CD4-positive, alpha-beta T cell treated with Interleukin-4 for 4 hours (primary cell): ENCODE measurements at places on chromosomes 3 and 15.
A peak's percentile ranks its signal among the peaks of the same experiment; 100 is the strongest.

- no peak for DNase-seq
Measured at GRCh38 chr3:18127174-18127858, 297.8 kb downstream of the SATB1 start.

GRCh38 chr3:26118165-26118564, 328.3 kb downstream of the OXSM start:
- no peak for DNase-seq

GRCh38 chr3:47225310-47225906, 57.2 kb downstream of the KIF9 start:
- DNase-seq = peak; percentile 6

DNA sequence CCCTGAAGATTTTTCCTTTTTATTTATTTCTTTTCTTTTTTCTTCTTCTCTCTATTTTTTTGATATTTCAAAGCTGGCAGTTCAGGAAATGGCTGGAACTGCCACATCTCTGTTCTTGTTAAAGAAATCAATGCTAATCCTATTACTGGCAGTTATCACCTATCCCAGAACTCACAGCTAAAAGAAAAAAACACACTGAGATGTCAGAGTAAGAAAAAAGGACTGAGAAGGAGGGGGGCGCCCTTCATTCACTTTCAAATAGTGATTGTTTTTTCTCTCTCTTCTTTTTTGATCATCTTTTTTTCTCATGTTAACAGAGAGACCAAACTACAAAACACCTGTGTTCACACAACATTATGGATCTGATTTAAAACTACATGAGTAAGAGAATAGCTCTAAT, 337.1 kb downstream of the IL20RB start:
- DNase-seq = no peak

GRCh38 chr3:169813278-169813677, 574 bp upstream of the LRRC34 start:
- no peak for DNase-seq

DNA sequence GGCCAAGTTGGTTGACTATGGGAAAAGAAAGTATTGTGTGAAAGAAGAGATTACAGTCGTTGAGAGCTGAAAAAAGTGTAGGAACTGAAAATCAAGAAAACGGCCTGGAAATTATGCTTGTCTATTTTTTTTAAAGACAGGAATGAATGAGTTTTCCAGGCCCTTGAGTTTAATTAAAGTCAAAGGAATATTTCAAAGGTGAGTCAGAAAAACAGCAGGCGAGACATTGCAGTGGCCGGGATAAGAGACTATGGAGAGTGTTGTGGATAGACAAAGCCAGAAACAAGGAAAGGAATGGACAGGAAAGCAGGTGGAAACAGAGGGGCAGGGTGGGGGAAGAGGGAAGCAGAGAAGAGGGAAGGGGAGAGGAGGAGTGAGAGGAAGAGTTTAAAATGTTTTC, 275.1 kb upstream of the LRTM1 start:
- DNase-seq = no peak

GRCh38 chr3:18035641-18036449, 293.4 kb upstream of the TBC1D5 start:
- no peak for DNase-seq

DNA sequence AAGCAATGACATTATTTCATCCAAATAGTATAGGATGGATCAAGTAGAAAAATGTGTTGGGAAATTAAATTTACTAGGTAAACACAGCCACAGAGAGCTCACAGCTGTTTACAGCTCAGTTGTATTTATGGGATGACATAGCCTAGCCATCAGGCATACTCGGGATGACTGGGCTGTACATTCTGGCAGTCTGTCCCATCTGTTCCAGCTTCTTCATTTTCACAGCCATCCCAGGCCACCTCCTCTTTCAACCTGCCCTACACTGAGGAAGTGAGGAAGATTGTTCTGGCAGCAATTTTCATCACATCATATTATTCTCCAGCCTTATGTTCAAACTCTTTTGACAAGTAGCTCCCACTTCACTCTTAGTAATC, 98.4 kb upstream of the PFN2 start:
- no peak for DNase-seq

DNA sequence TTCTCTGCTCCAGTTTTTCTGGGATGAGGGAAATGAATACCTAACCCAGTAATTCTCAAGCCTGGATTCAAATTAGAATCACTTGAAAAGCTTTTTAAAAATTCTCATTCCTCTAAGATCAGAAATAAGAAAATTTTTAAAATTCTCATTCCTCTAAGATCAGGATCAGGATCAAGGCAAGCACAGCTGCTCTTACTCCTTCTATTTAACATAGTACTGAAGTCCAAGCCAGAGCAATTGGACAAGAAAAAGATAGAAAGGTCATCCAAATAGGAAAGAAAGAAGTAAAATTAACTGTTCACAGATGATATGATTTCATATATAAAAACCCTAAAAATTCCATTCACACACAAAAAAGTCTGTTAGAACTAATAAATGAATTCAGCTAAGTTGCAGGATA, 24.2 kb upstream of the CLRN1 start:
- no peak for DNase-seq

GRCh38 chr15:89707577-89707976, 17.0 kb downstream of the WDR93 start:
- DNase-seq = no peak

- DNase-seq = no peak
Measured at GRCh38 chr3:131142580-131142979, 115.9 kb downstream of the NEK11 start.

DNA sequence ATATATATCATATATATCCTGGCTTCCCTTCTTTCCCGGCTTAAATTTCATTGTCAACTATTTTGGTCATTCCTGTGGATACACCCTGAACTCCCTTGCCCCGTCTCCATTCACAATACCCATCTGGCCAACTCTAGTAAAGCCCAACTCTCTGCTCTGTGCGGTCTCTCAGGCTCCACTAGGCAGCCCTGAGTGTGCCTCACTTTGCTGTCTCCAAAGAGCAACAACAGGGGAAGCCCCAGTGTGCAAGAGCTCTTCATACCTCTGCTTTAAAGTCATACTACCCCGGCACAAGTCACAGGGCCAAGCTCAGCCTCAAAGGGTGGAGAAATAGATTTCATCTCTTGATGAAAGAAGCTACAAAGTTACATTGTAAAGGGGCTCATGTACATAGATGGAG, 18.9 kb upstream of the FEM1B start:
- no peak for DNase-seq

DNA sequence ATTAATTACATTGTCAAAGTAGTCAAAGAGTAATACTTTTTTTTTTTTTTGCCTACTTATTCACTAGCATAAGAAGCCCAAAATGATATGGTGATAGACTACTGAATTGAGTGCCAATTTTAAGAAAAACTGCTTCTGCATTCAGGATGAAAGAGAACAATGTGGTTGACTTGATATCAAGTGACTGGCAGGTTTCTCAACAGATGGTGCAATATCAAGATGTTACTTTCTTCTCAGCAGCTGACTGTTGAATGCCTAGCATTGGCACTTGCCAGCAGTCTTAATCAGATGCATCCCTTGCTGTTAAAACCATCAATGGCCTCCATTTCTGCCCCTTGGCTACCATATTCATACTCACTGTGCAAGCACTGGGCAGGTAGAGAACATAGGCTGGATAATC, 863.2 kb downstream of the GBE1 start:
- no peak for DNase-seq

- no peak for DNase-seq
Measured at GRCh38 chr3:7793786-7794185, 707.8 kb upstream of the LMCD1 start.

DNA sequence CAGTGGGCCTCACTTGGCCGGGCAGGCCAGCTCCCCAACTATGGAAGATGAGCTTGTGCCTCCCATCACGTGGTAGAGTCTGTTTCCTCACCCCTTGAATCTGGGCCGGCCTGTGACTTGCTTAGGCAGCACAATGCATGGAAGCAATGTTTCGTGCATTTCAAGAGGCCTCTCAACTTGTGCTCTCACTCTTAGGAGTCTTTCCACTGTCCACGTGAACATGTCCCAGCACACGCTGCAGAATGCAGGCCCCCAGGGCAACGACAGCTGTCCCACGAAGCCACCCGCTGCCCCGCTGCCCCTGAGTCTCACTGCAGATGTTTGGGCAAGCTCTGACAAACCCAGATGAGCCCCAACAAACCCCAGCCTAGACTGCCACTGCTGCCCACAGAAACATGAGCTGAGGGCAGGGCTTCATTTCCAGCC, 27.2 kb upstream of the SLC41A3 start:
- no peak for DNase-seq

- DNase-seq = peak; percentile 54
Measured at GRCh38 chr15:63288778-63289378, 11.5 kb downstream of the APH1B start.

DNA sequence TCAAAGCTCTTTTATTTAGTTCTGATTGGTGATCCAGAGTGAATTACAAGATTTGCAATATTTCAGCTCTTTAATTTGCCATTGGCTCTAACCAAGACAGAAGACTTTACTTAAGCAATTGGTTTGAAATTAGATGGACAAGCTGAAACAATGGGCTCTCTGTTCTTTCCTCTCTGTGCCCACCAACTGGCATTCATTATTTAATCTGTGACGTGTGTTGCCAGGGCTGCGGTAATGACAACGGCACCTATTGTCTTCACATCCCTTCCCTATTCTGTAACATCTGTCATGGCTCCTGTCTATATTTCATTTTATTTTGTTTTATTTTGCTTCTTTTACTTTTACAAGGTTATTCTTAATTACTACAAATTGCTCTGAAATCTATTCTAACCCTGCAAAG, 33.9 kb downstream of the PLD1 start:
- DNase-seq = no peak

GRCh38 chr3:137768361-137769321, 4.5 kb downstream of the SOX14 start:
- no peak for DNase-seq

- no peak for DNase-seq
Measured at GRCh38 chr3:190941694-190942260, 79.3 kb upstream of the GMNC start.

DNA sequence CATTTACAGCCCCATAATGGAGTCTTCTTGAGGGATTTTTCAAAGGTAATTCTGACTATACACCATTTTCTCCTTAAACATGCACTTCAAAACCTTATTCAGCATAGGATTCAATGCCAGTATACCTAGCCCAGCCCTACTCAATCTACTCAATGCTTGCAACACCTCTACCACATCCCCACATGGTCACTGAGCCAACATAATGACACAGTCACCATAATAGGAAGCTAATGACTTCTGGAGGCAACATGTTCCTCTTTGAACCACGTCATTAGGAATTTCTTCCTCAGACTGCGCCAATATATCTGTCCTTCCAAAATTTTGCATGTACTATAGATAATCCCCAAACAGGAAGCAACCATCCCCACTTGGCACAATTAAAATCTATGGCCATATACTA, 153.9 kb upstream of the SETMAR start:
- DNase-seq = no peak

DNA sequence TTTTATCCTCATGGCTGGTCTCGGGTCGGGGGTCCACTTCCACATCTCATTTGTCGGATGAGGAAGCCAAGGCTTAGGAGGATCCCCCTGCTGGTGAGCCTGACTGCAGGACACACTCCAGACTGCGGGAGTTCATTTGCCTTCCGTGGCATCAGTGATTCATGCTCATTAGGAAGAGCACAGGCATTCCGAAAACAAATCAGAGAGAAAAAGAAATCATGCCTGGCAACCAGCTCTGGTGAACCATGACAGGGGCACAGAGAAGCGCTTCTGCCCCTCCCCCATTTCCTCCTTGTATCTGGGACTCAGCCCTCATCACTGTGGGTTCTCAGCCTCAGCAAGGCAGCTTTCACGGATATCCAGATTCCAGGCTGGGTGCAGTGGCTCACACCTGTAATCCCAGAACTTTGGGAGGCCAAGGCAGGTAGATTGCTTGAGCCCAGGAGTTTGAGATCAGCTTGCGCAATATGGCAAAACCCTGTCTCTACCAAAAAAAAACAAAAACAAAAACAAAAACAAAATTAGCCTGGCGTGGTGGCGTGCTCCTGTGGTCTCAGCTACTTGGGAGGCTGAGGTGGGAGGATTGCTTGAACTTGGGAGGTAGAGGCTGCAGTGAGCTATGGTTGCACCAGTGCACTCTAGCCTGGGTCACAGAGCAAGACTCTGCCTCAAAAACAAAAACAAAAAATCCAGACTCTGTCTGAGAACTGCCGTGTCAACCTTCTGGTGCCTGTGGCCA, 28.4 kb downstream of the IRAK2 start:
- DNase-seq = peak; percentile 68

- no peak for DNase-seq
Measured at GRCh38 chr3:24679429-24679828, 184.8 kb upstream of the THRB start.

DNA sequence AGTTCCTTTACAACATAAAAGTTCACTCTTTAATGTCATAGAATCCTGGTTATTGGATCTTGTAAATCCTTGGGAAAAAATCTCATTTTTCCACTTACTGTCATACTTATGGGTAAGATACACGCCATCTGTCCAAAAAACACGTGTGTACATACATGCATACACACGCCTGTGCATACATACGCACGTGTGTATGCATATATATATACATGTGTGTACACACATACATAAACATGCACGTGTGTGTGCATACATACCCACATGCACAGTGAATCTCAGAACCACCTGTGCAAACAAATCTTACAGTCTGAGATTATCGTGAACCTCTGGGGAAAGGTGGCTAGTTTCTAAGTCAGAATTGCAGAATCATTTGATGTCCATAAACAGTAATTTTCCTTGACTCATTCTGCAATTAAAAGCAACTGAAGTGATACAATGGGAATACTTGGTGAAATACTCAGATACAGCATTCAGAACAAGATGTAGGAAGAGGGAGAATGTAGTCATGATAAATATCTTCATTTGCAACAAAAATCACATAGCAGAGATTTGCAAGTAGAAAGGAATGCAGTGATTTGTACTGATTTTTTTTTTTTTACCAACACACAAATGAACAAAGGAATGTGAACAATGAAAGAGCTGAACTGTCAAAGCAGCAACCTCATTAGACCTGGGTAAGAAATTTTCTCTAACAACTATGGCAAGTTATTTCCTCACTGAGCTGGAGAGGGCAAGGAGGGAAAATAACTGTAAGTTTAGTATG, 160.6 kb upstream of the POU1F1 start:
- DNase-seq = no peak

- DNase-seq = no peak
Measured at GRCh38 chr15:40964006-40964405, 10.7 kb downstream of the CHAC1 start.

GRCh38 chr3:126339466-126339865, 17.7 kb downstream of the KLF15 start:
- DNase-seq = no peak

DNA sequence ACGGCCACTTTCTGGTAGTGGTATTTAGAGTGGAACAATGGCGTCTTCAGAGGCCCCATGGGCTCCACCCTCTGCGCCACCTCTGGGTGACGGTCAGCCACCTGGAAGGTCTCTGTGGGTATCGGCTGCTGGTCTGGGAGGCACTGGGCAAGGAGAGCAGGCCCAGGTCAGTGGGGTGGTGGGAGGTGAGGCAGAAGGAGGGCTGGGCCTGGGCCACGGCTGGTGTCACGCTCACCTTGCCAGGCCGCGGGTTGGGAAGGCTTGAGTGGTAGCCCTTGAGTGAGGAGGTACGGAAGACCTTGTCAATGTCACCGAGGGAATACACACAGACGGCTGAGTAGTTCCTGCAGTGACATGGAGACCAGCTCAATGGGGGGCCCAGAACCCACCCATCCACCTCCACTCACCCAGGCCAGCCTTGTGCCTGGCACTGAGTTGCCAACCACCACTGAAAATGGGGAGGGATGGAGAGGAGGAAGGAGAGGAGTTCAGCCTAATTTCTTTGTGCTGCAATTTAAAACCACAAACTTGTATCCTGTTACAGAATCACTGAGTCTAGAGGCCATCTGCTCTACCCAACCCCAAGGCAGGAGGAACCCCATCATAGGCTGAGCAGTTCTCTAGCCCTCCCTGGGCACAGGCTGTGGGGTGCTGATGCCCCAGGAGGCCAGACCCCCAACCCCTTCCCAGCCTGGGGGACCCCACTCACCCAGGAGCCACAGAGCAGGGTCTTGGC, 19.0 kb downstream of the SEMA7A start:
- no peak for DNase-seq
